ENCODE measurements at places on chromosomes 16 and 17.

DNA sequence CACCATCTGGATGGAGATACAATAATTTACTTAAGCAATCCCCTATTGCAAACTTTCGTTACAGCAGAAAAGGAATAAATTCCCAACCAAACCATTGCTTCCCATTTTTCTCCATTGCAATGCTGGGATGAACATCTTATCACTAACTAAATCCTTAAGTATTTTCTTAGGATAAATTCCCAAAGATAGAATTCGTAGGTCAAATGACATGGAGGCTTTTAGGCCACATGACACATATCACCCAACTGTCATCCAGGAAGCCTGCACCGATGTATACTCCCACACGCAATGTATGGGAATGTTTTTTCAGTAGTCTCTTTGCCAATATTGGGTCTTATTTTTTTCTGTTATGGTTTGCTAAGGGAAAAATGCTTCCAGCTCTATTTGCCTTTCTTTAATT, 1.6 kb upstream of the TLCD2 start:
- DNase-seq, result no peak

- DNase-seq, result no peak
These were observed 35.4 kb upstream of the CNTNAP4 start for GRCh38 chr16:76241755-76242154.

DNA sequence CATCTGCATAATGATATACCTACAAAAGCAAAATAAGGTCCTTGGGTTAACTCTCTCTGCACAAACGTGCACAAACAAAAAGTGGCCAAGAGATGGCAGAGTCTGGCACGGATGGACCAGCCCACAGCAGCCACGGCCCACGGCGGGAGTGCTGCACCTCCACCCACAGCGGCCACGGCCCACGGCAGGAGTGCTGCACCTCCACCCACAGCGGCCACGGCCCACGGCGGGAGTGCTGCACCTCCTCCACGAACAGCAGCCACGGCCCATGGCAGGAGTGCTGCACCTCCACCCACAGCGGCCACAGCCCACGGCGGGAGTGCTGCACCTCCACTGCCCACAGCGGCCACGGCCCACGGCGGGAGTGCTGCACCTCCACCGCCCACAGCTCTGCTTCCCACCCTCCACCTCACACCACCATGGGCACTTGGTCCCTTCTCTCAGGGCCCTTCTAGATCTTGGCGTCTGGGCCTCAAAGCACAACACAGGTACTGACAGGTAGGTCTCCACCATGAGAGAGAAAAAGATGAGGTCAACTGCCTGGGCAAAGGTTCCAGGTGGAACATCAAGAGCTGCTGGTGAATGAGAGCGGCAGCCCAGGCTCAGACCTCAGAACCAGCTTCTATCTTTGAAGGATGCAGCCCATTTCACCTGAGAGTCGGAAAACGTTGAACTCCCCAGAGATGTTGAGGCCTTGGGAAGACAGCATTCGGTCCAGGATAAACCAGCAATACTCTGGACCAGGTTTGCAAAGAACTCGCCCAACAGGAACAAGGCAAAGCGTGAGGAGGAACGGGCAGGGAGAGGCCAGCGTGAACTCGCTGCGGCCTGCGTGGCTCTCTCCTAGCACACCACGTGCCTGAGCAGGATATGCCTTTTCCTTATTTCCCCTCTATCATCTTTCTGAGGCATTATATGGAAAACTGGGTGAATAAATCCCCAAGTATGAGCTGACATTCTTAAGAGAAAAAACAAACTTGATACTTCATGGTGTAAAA, 124.5 kb downstream of the ZNF778 start:
- peak; percentile 20 for DNase-seq

DNA sequence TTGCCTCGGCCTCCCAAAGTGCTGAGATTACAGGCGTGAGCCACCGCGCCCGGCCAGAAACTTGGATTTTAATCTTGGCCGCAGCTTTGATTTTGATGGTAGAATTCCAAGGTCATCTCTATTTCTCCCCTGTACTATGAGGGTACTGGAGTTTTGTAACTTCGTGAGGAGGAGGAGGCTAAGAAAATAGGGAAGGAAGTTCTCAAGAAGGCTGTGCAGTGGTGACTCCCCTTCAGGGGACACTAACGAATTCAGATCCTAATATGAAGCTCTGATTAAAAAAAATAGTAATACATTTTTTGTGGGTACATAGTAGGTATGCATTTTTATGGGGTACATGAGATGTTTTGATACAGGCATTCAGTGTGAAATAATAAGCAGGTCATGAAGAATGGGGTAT, 55.9 kb downstream of the LDHD start:
- DNase-seq, result no peak

DNA sequence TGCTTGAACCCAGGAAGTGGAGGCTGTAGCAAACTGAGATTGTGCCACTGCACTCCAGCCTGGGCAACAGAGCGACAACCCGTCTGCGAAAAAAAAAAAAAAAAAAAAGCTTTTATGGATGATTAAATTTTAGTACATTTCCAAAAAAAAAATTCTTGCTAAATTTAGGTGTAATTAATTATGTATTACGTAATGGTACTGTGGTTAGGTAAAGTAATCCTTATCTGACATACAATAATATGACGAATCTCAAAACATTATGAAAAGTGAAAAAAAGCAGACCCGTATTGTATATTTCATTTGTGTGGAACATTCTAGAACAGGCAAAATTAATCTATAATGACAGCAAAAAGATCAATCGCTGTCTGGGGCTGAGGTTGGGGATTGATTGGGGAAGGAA, 10.3 kb upstream of the CORO1A start:
- DNase-seq, result no peak

GRCh38 chr16:29968205-29968604, 5.5 kb upstream of the TAOK2 start:
- DNase-seq, result no peak

DNA sequence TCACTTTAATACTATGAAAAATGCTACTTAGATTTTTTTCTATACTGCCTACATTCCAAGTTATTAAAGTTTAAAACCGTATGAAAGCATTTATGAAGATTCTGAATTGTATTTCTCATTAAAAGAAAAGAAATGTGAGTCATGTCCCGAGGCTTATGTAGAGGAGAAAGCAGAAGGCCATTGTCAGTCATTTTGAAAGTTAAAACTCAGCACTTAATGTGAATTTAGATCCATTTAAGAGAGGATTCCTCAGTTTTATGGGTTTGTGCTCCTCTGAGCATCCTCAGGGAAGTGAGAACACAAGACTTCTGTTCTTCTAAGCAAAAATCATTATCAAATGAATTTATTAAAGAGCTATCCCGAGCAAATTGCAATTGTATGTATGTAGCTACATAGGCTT, 11.8 kb downstream of the C17orf75 start:
- DNase-seq, result no peak

DNA sequence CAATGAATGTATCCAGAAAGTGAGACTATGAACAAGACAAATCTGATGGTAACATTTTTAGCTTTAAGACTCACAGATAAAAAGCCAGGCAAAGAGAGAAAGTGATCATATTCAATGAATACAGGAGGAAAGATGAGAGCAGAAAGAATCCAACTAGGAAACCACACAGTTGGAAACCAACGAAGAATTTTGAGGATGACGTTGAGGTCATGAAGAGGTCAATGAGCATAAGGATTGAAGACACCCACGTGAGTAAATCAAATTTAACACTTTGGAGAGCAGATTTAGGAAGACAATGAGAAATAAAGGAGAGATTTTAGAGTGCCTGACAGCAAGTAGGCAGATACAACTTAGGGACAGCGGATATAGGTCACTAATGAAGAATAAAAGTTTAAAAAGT, 948.1 kb downstream of the KCNJ2 start:
- DNase-seq, result no peak

GRCh38 chr16:53092284-53092683, 37.5 kb downstream of the CHD9 start:
- no peak for DNase-seq

All from stimulated activated CD8-positive, alpha-beta memory T cell treated with anti-CD3 and anti-CD28 coated beads, Interleukin-7, amount 100 ng/mL, for 4 hours (primary cell).